ENCODE measurements at places on chromosomes 4 and X.

DNA sequence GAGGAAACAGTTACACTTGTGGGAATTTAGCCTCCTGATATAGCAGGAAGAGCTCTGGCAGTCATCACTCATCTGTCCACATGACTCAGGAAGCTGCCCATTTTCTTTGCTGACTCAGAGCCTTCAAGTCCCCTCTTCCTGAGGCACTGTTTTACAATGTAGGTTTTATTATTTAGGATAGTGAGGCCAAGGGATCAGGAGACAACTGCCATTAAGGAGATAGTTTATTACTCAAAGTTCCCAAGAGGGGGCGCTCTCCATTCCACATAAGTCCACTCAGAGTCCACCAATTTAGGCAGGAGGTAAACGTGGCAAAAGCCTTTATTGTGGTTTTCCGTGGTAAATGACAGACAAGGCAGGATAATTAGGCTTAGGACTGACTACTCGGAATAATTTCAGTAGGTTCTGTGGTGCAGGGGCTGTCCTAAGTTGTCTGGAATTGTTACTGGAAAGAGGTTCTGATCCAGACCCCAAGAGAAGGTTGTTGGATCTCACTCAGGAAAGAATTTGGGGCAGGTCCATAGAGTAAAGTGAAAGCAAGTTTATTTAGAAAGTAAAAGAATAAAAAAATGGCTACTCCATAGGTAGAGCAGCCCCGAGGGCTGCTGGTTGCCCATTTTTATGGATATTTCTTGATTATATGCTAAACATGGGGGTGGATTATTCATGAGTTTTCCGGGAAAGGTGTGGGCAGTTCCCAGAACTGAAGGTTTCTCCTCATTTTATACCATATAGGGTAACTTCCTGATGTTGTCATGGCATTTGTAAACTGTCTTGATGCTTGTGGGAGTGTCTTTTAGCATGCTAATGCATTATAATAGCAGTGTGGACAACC is 96.0 kb upstream of the RAB40AL start:
- peaks cover 3% of the 10 kb centered on the region for H3K36me3 ChIP-seq
- no peaks in the 10 kb centered on the region for H3K4me1 ChIP-seq
- H3K4me3 ChIP-seq, result no peak overlapping the region
- H3K27ac ChIP-seq, result no peak overlapping the region
- no peaks in the 10 kb centered on the region for H3K27me3 ChIP-seq

DNA sequence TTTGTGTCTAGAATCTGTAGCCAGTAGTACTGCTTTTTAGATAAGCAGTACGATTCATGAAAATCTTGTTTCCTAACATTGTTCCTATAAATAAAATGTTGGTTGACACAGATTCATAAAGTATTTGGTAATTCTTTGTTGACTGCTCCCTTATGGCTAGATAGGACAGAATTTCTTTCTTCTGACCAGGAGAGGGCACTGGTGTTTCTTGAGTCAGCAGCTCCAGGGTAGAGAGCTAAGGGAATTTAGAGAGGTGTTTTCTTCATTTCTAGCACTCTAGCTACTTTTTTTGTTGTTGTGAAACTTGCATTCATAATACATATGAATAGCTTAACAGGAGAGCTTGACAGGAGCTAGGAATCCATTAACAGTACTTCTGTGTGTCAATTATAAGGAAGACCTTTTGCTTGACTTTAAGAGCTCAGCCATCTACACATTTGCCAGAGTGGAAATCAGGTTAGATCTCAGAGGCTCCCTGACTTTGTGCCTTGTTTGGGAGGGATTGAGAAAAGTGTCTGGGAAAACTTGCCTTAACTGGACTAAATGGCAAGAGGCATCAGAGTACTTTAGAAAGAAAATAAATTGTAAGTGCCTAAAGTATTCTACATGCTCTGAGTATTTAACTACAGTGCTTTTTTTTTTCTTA is 756.1 kb downstream of the SH3BGRL start:
- H3K4me1 ChIP-seq, result no peaks in the 10 kb centered on the region
- H3K27ac ChIP-seq, result no peak overlapping the region
- no peak for DNase-seq
- no peaks in the 10 kb centered on the region for H3K36me3 ChIP-seq

DNA sequence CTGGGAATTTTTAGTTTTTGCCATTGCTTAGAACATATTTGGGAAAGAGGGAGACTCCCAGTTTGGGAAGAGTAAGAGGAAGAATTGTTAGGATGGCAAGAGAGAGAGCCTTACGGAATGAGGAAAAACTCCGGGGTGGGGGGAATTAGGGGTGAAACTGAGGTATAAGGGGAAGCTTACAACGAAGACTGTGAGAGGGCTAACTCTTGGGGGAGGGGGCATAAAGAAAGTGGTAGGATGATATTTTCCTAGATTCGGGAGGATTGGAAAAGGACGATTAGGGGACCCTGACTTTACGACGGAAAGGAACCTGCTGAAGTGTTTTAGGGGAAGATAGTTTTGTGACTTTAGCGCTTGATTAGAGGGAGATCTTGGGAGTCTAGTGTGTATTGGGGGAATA is 86.2 kb upstream of the HPRT1 start:
- H3K27ac ChIP-seq, result peak overlapping the region; percentile 80
- peak overlapping the region; percentile 59 for H3K4me3 ChIP-seq
- H3K27me3 ChIP-seq, result no peaks in the 10 kb centered on the region
- no peak for DNase-seq

DNA sequence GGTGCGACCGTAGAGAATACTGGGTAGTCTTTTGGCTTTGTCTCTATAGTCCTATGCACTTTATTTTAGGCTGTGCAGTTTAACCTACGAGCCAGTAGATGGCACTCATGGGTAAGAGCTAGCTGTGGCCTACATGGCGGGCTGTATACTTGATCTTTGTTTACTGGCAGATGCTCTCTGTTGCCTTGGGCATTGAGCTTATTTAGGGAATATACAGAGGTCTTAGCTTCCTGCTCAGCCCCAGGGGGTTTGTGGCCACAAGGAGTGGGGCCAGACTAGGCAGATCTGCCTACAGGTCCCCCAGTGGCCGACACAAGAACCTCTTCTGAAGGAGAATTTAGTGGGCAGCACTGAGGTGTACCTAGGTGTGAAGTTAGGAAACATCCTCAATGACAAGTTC is 227.6 kb upstream of the HDX start:
- H3K4me3 ChIP-seq, result no peak overlapping the region
- H3K27ac ChIP-seq, result no peak overlapping the region
- H3K27me3 ChIP-seq, result no peaks in the 10 kb centered on the region

DNA sequence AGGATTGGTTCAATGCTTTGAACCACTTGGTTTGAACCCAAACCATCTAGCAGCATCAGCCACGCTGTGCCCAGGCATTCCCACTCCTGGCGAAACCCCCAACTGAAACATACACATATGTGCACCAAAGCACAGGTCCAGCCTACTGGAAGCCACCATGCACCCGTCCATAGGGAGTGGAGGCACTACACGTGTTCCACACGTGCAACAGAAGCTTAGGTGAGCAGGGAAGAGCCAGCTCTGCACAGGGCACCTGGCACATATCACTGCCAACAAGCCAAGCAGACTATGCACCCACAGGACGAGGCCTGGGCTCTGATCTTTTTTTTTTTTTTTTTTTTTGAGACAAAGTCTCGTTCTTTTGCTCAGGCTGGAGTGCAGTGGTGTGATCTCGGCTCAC is 66.3 kb upstream of the GPR78 start:
- no peak overlapping the region for H3K27ac ChIP-seq
- no peak overlapping the region for H3K4me3 ChIP-seq
- H3K27me3 ChIP-seq, result no peaks in the 10 kb centered on the region
- no peak for DNase-seq

DNA sequence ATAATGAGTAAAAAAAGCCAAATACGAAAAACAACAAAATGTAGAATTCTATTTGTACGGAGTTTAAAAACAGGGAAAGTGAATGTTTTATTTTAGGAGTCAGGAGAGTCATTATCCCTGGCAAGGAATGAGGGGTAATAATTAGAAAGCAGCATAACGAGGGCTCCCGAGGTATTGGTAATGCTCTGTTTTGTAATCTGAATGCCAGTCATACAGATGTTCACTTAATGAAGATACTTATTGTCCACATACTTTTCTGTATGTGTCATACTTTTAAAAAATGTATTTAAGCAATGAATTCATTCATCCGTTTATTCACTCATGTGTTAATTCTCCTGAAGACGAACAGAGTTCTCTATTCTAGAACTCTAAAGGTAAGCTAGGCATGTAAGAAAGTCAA is 87.8 kb upstream of the BMP2K start:
- no peak overlapping the region for H3K4me3 ChIP-seq
- no peak for DNase-seq
- no peak overlapping the region for H3K27ac ChIP-seq

- H3K27me3 ChIP-seq, result no peaks in the 10 kb centered on the region
- no peak overlapping the region for H3K4me3 ChIP-seq
- no peak overlapping the region for H3K27ac ChIP-seq
- no peak for DNase-seq
- H3K4me1 ChIP-seq, result no peaks in the 10 kb centered on the region
- H3K36me3 ChIP-seq, result no peaks in the 10 kb centered on the region
These were observed 88.8 kb downstream of the CHST7 start for GRCh38 chrX:46662188-46662958.

DNA sequence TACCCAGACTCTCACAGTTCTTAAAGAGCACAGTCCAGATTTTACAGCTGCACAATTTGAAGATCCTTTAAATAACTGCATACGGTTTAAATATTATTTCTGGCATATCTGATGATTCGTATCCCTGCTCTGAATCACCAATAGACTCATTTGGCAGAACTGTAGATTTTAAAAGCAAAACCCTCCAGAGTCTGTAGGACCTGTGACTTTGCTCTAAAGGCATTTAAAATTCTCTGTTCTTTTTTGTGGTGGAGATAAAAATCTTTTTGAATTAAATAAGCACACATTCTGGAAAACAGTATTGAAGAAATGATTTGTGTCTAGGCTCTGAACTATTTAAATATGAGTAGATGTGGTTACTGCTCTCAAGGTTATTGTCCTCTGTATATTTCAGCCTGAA is 246.2 kb upstream of the PITX2 start:
- DNase-seq, result no peak
- no peak overlapping the region for H3K4me3 ChIP-seq
- H3K27ac ChIP-seq, result no peak overlapping the region

DNA sequence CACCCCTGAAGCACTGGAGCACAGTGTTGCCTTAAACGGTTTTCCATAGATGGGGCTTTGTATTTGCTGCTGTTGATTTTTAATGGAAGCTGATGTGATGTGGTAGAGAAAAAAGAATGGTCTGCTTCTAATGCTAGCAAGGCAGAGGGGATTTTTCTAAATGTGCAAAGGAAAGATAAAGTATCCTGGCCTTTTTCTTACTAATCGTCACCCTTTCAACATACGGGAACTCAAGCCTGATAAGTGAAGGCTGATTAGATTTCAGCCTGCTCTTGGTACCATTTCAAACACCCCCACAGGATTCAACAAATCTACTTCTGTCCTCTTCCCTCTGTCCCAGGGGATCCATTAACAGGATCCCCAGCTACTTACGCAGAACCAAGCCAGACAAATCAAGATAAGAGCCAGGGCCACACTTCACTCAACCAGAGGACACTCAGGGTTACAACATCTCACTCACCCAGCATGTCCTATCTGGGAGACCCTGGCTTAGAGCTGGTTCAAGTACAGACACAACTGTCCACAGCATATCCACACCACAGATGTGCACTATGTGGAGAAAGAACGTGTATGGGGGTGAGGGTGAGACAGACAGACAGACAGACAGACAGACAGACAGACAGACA is 180.0 kb downstream of the SH3KBP1 start:
- DNase-seq, result no peak
- no peaks in the 10 kb centered on the region for H3K4me1 ChIP-seq

GRCh38 chr4:145792429-145792828 is 112.5 kb downstream of the C4orf51 start:
- no peaks in the 10 kb centered on the region for H3K36me3 ChIP-seq
- H3K27ac ChIP-seq, result no peak overlapping the region
- H3K4me3 ChIP-seq, result no peak overlapping the region
- no peak for DNase-seq

- no peaks in the 10 kb centered on the region for H3K4me1 ChIP-seq
- no peaks in the 10 kb centered on the region for H3K27me3 ChIP-seq
- no peak overlapping the region for H3K4me3 ChIP-seq
- peak; percentile 10 for DNase-seq
- no peaks in the 10 kb centered on the region for H3K36me3 ChIP-seq
These were observed 135.5 kb downstream of the PJA1 start for GRCh38 chrX:69029771-69030170.

DNA sequence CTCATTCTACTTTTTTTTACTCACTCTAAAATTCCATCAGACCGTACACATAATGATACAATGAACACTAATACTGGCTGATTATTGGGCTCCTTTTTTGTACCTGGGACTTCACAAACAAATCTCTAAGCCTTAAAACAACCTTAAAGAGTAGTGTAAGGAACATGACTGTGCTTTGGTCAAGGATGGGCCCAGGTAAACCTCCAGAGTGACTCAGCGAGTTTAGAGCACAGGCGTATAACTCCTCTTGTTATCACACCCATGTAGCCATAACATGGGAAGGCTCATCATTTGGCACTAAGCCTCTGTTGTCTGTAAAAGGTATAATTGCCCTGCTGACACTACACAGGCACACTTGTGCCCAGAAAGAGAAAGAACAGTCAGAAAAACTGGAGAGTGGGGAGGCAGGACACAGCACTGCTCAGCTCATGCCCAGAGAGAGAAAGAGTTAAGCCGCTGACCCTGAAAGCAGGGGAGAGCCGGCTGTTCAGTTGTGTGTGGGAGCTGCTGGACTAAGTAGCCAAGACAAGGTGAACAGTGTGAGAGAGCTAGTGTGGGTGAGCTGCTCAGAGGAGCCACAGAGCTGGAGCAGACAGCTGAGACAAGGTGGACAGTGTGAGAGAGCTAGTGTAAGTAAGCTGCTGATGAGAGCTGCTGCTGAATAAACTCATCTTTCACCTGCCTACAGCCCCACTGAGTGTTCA is 319.6 kb upstream of the BMP3 start:
- no peaks in the 10 kb centered on the region for H3K36me3 ChIP-seq
- H3K4me3 ChIP-seq, result no peak overlapping the region
- H3K27me3 ChIP-seq, result no peaks in the 10 kb centered on the region
- no peak overlapping the region for H3K27ac ChIP-seq
- H3K4me1 ChIP-seq, result no peaks in the 10 kb centered on the region

GRCh38 chr4:112735474-112735951 is 98.6 kb downstream of the LARP7 start:
- H3K4me1 ChIP-seq, result no peaks in the 10 kb centered on the region
- no peaks in the 10 kb centered on the region for H3K27me3 ChIP-seq
- DNase-seq, result no peak
- no peak overlapping the region for H3K27ac ChIP-seq
- no peaks in the 10 kb centered on the region for H3K36me3 ChIP-seq

GRCh38 chr4:25811374-25811690 is 51.5 kb downstream of the SEL1L3 start:
- no peak overlapping the region for H3K4me3 ChIP-seq
- no peak overlapping the region for H3K27ac ChIP-seq
- DNase-seq, result no peak
- H3K36me3 ChIP-seq, result no peaks in the 10 kb centered on the region

DNA sequence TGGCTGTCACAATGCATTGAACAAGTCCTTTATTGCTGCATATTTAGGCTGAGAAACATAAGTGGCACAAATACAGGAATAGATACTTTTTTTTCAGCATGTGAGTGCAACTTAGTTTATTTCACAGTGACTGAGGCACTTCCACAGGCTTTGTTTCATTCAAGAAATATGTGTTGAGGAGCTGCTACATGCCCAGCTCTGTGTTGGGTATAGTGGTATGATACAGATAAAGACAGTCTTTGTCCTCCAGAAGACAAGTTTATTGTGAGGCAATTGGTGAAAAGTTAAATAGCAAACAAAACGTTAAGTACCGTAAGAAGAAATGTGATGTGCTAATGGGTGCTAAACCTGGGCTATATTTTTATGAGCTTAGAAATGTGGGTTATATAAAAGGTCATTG is 186.4 kb downstream of the SPRY1 start:
- H3K27me3 ChIP-seq, result no peaks in the 10 kb centered on the region
- no peak overlapping the region for H3K4me3 ChIP-seq
- H3K4me1 ChIP-seq, result peaks cover 16% of the 10 kb centered on the region
- no peak overlapping the region for H3K27ac ChIP-seq
- DNase-seq, result no peak
- no peaks in the 10 kb centered on the region for H3K36me3 ChIP-seq

Measured in vagina (tissue), 2 donors.